ENCODE measurements at places on chromosomes 2 and 18.

DNA sequence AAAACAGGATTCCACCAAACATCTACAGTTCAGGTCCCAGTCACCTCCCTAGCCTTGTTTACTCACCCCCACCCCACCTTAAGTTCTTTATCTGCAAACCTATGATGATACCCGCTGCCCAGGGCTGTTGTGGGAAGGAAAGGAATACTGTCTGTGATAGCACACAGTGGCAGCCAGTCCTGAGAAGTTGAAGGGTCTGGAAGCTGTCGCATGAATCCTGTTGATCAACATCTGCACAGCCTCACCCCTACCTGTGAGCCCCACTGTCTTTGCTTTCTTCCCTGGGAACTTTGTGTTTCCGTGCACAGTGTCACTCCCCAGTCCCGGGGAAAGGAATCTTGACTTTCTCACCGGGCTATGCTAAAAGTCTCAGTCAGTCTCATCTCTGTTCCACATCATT lies 160.7 kb upstream of the EPAS1 start:
- DNase-seq = no peak

DNA sequence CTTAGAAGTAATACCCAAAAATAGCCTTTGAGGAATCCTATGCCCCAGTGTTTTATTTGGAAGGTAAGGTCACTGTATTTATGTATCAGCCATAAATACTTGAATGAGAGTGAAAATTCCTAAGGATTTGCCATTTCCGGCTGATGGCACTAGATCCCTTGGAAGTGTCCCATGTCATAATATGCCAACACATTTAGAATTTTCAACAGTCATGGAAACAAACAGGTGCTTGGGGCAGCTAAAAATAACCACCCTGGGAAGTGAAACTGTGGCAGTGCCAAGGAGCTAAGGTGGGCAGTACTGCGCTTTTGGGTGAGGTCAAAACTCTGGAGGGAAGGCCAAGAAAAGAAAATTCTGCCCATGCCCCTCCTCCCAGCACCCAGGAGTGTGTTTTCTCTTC lies 80.2 kb downstream of the TCF7L1 start:
- DNase-seq = no peak

DNA sequence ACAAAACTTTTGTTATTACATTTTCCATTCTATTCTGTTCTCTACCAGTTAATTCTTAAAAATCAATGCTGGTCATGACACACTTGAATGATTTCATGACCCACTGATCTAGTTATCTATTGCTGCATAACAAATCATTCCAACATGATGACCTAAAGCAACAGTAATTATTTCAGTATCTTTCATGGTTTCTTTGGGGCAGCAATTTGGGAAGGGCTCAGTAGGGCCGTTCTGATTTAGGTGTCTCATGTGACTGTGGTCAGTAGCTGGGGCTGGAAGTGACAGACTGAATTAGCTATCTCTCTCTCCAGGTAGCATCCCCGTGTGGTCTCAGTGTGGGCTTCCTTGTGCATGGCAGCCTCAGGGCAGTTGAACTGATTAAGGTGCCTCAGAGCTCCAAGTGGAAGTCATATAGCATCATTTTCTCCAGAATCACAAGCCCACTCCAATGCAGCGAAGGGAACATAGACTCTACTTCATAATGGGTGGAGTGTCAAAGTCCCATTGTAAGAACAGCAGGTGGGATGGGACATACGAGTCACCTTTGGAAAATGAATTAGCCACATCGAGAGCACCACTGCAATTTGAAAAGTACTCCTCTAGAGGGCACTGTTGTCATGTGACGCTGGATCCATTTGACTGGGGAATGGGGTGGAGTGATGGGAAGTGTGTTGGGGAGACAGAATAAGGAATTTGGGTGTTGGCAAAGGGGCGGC lies 39.1 kb upstream of the FAM136A start:
- no peak for DNase-seq

- no peak for DNase-seq
Measured at GRCh38 chr2:235964787-235965390, 203.3 kb downstream of the GBX2 start.

DNA sequence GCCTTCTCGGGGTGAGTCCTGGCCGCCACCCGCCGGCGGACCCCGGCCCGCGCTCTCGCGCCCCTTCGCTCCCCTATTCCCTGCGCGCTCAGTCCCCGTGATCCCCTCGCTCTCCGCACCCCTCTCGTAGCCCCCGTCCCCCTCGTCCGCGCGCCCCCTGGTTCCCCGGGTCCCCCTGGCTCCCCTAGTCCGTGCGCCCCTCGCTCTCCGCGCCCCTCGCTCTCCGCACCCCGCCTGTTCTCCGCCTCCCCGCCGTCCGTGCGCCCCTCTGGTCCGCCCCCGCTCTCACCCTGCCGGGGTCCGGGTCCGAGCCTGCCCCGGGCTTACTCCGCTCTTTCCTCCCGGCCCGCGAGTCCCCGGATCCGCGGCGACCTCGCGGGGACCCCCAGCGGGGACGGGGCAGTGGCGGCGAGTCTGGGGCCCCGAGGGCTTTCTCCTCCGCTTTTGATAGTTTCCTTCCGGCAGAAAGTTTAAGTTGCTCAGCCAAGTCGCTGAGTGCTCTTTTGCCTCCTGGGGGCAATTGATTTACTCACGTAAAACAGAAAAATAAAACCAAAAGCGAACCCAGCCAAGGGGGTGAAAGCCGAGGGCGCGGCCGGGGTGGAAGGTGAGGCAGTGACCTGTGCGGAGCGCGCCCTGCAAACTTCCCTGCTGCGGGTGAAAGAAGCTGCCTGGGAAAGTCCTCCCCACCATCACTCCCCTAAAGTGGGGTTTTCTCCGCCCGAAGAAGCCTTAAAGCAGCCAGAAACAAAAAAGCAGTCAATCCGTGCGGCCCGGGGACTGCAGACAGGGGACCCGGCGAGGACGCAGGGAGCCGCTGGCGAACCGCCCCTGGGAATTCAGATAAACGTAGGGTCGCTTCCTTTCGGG lies 568 bp downstream of the RAB31 start:
- no peak for DNase-seq

DNA sequence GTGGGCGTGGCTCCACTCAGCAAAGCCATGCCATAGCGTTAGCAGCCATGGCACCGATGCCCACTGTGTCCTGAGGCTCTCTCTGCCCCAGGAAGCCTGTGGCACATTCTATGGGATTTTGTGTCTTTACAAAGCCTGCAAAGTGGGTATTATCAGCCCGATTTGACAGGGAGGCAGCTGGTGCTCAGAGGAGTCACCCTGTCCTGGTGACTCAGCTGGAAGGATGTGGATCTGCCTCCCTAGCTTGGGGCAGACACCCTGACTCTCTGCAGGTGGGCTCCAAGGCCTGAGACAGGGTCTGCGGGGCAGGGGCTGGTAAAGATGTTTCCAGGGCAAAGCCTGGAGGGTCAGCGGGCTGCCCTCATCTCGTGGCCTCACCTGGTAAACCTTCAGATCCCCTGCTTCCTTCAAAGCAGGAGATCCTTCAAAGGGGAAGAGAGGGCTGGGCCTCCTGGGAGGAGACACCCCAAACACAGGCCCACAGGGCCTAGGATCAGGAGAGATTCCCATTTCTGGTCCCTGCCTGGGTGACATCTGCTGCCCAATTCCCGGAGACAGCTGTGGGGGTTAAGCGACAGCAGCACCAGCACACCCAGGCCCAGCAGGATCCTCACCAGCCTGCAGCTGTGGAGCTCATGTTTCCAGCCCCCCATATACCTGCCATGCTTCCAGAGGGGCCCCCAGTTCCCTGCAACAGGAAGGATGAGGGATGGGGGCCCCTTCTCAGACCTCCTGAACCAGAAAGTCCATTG lies 3.0 kb upstream of the ASB1 start:
- no peak for DNase-seq

GRCh38 chr2:71566372-71566771 lies 113.0 kb downstream of the DYSF start:
- DNase-seq = no peak

GRCh38 chr2:23390152-23390551 lies 5.2 kb downstream of the KLHL29 start:
- no peak for DNase-seq

- no peak for DNase-seq
Measured at GRCh38 chr18:23714576-23714975, 25.3 kb downstream of the LAMA3 start.

DNA sequence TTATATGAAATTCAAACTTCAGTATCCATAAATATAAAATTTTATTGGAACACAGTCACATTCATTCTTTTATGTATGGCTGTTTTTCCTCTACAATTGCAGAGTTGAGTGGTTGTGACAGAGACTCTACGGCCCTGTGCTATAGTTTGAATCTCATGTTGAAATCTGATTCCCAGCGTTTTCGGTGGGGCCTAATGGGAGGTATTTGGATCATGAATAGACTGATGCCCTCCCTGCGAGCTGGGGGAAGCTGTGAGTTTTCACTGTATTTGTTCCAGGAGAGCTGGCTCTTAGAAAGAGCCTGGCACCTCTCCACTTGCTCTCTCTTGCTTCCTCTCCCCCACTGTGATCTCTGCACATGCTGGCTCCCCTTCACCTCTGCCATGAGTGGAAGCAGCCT lies 1.7 kb downstream of the PFN4 start:
- DNase-seq = no peak

GRCh38 chr2:111884592-111884964 lies 585 bp upstream of the ANAPC1 start:
- no peak for DNase-seq

GRCh38 chr18:78582181-78582709 lies 397.4 kb upstream of the SALL3 start:
- no peak for DNase-seq

GRCh38 chr2:238789317-238789806 lies 58.5 kb upstream of the TWIST2 start:
- DNase-seq = no peak

- no peak for DNase-seq
Measured at GRCh38 chr2:223943561-223944008, 1.6 kb downstream of the WDFY1 start.

DNA sequence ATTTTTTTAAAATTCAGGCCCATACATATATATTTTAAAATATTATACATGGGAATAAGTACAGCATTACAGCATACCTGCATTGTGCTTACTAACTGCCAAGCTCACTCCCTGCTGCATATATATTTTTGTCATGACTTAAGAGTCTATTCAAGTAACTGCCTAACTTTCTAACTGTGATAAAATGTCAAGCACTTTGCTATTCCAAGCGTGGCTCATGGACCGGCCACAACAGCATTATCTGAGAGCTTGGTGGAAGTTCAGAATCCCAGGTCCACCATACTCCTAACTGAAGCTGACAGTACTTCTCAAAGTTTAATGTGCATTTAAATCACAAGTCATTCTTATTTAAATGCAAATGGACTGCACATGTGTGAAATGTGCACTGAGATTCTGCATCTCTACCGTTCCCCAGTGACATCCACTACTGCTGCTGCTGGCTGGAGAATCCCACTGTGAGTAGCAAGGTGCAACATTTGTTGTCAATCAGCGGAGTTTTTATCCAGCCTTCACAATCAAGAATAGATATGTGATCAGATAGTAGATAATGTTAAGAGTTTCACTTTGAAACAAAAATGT lies 79.1 kb downstream of the DYM start:
- no peak for DNase-seq

- no peak for DNase-seq
Measured at GRCh38 chr18:7723558-7723957, 156.4 kb downstream of the PTPRM start.

DNA sequence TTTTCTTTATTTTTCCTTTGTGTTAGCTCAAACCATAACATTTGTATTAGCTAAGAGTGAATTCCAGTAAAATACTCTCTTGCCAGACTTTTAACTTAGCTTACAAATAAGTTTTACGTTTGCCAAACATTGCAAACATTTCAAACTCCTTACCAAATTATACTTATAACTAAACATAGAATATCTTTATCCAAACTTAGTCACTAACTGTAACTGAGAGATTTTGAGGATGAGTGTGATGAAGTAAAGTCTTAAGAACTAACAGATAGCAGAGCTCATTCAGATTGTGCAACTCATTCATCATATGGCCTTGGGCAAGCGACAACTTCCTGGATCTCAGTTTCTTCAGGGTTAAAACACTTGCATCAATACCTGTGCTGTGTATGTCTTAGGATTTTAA lies 533.7 kb downstream of the TDRD15 start:
- no peak for DNase-seq

GRCh38 chr2:16664052-16664731 lies 1.4 kb downstream of the CYRIA start:
- DNase-seq = no peak

- no peak for DNase-seq
Measured at GRCh38 chr2:3037196-3038194, 340.1 kb downstream of the EIPR1 start.

DNA sequence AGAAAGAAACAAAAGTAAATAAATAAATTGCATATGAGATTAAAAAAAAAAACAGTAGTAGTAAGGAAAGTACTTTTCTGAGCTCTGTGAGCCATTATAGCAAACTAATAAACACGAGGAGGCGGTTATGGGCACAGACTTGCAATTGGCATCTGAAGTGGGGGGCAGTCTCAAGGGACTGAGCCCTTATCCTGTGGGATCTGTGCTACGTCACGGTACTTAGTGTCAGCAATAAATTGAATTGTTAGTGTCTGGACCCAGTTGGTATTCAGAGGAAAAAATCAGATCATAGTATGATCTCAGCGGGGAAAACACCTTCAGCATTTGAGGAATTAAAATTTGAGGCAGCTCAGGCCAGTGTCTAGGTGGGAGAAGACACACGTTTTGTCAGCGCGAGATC lies 76.6 kb upstream of the TEX51 start:
- no peak for DNase-seq

- no peak for DNase-seq
Measured at GRCh38 chr2:191840921-191841320, 6.0 kb downstream of the CAVIN2 start.

DNA sequence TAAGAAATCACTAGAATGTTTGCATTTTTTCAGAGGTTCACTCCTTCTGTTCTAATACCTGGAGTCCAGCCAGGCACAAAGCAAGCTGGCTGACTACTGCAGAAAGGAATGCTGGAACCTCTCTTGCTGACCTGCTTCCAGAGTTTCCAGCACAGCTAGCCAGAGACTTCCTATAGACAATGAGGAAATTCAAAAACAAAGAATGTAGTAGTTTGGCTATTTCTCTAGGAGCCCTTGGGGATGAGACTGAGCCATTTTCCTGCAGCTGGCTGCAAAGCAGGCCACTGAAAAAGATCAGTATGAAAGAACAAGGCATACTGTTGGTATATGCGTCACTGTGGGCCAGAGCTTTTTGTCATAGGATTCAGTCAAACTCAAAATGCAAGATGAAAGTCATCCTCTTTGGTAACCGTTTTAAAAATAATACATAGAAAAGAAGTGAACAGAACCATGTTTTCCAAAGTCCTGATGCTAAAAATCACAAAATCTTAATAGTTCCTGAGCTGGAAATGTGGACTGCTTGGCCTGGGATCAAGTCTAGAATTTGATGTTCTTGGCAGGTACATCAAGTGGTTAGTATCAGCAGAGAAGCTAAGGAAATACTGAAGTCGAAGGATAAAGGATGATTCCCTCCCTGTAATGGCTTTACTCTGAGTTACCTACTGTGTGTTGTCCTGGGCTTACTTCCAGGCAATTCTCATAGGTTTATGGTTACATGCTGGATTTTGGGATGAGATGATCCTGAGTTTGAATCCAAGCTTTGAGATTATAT lies 9.0 kb upstream of the DSEL start:
- DNase-seq = no peak

DNA sequence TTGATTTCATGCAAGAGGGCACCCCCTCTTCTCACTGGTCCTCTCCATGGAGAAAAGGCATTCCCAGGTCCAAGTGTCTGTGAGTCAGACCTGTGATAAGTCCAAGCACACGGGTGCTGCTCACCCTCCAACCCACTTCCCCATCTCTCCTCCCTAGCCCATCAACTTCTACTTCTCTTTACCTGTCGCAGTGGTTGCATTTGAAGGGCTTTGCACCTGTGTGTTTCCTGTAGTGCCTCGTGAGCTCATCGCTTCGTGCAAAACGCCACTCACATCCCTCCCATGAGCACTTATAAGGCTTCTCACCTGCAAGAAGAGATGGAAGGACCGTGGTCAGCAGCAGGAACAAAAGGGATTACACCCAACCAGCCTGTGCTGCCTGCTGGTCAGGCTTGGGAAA lies 77.5 kb downstream of the KLF7 start:
- DNase-seq = no peak

Data from NCI-H1930 (cell line).